ENCODE measurements at places on chromosomes 1 and 21. TPM values are rescaled to one million over a fixed set of nuclear protein-coding genes. Genes with fewer than 3 reads are reported as not detected.

PERM1 gene
- 0.15 TPM for total RNA-seq

TNFRSF4 gene
- total RNA-seq = 3.6 TPM

ALX3 gene
- not detected for total RNA-seq

ACTN2 gene
- 3.6 TPM for total RNA-seq

STMN1 gene
- 118 TPM for total RNA-seq

NT5C1A gene
- not detected for total RNA-seq

BRINP2 gene
- total RNA-seq = 0.15 TPM

OLIG1 gene
- total RNA-seq = 1.5 TPM
